ENCODE measurements at places on chromosomes 1 and 21.
A peak's percentile ranks its signal among the peaks of the same experiment; 100 is the strongest.

GRCh38 chr1:27366113-27366410 is 699 bp downstream of the MAP3K6 start:
- DNase-seq = no peak

GRCh38 chr1:9345922-9346321 is 53.2 kb downstream of the SPSB1 start:
- no peak for DNase-seq

GRCh38 chr1:231134624-231135023 is 27.2 kb upstream of the TRIM67 start:
- DNase-seq = no peak

DNA sequence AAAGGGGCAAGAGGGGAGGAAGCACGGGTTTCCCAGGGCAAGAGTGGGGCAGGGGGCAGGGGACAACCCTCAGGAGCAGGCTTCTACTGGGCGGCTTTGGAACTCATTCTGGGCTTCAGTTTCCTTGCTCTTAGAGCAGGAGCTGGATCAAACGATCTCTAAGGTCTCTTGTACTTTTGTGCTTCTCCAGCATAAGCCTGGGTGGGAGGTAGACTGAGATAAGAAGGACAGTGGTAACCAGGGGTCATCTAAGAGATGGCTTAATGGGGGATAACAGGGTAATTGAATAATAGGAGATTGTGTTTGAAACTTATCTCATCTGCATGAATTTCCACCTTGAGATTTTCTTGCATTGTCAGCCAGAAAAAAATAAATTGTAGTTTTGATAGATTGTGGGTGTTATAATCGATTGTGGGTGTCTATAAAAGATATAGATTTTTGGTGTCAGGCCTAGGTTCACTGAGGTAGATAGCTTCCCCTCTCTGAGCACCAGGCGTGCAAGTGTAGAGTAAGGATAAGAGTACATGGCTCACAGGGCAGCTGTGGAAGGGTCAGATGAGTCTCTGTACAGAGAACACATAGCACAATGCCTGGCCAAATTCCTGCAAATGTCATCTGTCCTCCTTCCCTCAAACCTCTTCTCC is 68.0 kb downstream of the CD58 start:
- no peak for DNase-seq

GRCh38 chr21:14617040-14617393 is 70.9 kb upstream of the SAMSN1 start:
- no peak for DNase-seq

DNA sequence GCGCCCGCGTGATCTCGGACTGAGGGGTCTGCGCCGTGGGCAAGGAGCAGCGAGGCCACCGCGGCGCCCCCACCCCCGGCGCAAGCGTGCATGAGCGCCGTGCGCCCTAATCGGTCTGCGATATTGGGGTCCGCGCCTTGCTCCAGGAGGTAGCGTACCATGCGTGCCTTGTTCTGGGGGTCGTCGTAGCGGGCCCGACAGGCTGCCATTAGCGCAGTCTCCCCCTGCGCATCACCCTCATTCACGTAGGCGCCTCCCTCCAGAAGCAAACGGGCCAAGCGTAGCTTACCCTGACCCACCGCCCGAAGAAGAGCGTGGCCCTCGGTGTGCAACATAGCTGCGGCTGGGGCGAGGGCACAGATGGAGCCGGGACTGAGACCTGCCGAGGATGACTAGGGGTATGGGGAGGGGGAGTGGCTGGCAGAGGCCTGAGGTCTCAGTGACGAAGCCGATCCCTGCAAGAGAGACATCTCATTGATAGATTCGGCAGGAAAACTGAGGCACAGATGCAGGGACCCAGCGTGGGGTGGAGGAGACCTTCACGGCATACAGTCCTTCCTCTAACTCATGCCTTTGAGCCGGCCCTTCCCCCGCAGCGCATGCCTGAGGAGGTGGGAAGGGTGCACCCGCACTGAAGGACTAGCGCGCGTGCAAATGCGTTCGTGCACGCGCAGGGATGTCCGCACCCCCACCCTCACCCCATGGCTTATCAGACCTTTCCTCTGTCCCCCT is 2.8 kb downstream of the ANKRD34A start:
- DNase-seq = peak; percentile 9

DNA sequence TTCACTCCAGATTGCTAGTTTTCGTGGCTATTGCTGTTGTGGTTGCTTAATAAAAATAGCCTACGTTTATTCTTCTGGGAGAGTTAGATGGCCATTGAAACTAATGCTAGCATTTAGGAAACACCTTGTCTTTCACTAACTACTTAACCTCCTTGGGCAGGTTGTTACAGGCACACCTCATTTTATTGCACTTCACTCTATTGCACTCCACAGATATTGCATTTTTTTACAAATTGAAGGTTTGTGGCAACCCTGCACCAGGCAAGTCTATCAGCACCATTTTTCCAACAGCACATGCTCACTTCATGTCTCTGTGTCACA is 11.3 kb upstream of the MARK1 start:
- DNase-seq = no peak

DNA sequence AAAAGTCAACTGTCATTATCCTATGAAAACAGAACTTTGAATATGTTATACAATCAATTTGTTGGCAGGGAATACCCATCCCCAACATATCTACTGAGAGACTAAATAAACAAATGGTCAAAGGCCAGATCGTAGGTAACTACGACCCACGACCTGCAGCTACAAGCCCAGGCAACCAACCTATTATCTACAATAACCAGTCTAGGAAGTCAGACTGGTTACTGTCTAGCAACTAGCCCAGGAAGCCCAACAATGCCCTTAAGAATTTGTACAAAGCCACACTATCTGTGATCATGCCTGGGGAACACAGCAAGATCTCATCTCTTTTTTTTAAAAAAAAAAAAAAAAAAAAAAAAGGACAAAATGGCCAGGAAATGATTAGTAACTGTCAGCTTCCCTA is 58.7 kb downstream of the SMYD3 start:
- DNase-seq = no peak

- no peak for DNase-seq
Observed at GRCh38 chr1:33624991-33625870, 152.8 kb downstream of the ZSCAN20 start.

DNA sequence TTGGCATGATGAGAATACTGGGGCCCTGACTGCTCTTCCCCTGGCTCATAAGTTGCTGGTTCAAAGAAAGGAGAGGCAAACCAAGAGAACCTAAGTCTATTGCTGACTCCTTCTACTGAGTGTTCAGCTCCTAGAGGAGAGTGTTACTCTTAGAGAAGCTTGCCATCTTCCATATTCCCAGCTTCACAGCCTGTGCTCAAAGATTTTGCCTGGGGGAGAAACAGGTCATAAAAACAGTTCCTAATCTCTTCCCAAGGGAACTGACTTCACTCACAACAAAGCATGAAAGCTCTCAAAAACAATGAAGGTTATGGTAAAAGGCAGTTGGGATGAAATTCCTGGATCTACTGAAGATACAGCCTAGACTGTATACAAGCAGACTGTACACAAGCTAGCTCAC is 37.1 kb downstream of the LRRC40 start:
- DNase-seq = no peak

DNA sequence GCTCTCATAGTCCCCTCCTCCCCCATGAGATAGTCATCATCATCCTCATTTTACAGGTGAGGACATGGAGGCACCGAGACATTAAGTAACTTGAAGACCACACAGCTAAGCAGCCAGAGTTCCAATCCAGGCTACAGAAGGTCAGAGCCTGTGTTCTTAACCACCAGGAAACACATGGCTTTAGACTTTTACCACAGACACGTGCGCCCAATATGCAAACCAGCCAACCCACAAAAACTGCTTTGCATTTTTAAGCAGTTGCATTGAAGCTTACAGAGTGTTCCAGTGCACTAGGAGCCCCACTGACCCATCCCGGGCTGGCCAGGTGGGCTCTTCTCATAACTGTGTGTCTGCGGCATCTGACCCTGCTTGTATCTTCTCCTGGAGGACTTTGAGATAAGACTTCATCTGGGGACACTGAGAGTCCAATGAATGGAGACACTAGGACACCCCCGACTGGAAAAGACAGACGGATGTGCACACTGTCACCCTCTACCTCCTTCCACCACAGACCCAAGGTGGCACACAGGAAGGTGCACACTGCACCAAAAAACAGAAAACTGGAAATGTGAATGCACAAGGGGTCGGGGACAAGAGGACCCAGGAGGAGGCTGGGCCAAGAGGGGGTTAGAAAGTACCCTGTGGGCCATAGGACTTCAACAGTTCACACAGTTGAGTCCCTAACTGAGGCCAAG is 56.4 kb downstream of the ETS2 start:
- DNase-seq = no peak

GRCh38 chr1:21874328-21874727 is 62.3 kb downstream of the LDLRAD2 start:
- DNase-seq = no peak

- DNase-seq = peak; percentile 3
Observed at GRCh38 chr1:110011527-110012041, 22.8 kb upstream of the STRIP1 start.

- DNase-seq = no peak
Observed at GRCh38 chr1:14715802-14716201, 117.3 kb downstream of the KAZN start.

GRCh38 chr1:19450811-19451515 is 34.4 kb downstream of the CAPZB start:
- no peak for DNase-seq

- no peak for DNase-seq
Observed at GRCh38 chr1:36625935-36626310, 143.2 kb upstream of the CSF3R start.

DNA sequence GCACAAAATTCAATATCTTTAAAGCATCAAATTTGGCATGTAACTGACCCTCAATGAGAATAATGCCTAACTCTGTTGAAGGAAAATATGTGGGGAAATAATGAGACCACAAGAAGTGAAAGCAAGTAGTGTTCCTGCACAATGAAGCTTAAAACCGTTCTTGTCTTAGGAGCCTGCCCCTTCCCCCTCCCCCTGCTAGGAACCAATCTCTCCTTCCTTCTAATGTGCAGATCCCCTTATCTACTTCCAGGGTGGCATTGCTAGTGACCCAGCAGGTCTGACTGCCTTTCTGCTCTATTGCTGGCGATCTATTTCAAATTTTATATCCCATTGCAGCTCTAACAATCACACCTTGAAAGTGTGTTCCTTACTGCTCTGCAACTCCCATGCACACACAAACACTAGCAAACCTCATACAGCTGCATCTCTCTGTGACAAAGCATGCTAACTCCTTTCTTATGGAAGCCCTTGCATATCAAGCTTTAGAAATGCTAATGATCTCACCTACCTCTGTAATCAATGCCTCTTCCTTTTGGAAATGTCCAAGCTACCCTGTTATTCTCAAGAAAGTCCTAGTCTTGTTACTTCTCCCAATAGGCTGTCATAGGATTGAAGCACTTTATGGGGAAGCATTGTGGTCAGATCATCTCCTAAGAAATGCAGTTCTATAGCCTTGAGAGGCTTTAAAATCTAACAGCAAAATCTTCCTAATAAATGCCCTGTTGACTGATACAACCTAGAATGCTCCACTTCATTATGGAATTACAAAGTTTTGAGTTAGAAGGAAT is 26.5 kb downstream of the BCL9 start:
- no peak for DNase-seq

GRCh38 chr21:45570071-45570470 is 27.8 kb upstream of the SLC19A1 start:
- no peak for DNase-seq

All from NCI-H2081 (cell line).